ENCODE measurements at places on chromosomes 1 and 21.

DNA sequence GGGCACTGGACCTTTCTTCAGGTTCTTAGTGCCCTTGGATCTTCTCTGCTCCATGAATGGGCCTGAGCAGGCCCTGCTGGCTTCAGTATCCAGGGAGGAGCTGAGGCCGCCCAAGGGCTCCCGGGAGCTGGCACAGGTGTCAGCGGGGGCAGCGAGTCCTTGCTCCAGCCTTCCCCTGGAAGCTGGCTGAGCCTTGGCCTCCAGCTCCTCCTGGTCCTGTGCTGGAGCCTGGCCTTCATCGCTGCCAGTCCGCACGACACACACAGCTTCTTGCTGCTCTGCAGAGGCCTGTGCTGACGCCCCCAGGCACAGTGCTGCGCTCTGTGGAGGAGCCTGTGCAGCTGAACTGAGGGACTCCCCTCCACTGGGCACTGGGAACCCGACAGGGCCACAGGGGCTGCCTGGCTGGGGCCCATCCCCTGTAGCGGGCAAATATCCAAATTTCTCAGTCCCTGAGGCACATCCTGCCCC is 1.7 kb downstream of the SPOCD1 start:
- DNase-seq = no peak

DNA sequence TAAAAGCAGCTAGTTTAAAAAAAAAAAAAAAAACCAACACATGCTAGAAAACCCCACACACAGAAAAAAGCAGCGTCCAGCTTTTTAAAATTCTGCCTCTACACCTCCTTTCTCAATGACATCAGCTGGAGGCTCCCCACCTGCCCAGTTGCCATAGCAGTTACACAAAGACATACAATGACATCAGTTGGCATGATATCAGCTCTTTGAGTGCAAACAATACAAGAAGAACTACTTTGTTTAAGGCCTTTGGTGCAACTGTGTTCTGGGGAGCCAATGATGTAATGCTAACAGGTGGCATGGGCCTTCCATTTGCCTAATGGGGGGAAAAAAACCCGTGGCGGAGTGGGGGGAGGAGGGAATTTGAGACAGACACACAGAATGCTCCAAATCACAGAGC is 32.9 kb downstream of the DUSP10 start:
- DNase-seq = peak; percentile 97

DNA sequence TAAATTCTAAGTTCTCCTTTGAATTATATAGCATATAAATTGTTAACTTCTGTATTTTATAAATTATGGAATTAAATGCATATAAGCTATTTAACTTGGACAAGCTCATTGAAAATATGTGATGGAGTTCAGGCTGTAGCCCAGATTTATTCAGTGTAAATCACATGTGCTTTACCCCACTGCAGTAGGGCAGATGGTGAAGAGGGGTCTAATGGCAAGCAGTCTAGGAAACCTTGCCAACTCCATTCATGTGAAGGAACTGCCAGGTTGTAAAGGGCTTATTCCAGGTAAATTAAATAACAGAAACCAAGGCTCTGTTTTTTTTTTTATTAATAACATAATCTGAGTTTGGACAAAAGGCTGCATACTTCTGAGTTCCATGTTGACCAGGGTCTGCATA is 243.2 kb downstream of the NCAM2 start:
- DNase-seq = no peak

DNA sequence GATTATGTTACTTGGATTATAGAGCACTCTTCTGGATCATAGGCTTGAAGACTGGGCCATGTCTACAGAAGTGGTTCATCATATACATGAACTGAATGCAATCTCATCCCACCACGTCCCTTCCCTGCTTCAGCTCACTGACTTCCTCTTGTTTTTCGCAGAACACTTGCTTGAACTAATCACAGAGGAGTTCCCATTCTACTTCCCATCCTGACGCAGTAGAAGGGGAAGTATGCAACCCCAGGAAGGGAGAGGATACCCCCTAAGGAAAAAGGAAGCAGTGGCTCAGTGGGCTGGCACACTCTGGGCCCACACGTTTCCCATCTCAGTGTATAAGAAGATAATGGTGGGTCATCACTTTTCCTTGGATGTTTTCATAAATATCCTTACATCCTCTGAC is 36.2 kb downstream of the CASQ2 start:
- no peak for DNase-seq

DNA sequence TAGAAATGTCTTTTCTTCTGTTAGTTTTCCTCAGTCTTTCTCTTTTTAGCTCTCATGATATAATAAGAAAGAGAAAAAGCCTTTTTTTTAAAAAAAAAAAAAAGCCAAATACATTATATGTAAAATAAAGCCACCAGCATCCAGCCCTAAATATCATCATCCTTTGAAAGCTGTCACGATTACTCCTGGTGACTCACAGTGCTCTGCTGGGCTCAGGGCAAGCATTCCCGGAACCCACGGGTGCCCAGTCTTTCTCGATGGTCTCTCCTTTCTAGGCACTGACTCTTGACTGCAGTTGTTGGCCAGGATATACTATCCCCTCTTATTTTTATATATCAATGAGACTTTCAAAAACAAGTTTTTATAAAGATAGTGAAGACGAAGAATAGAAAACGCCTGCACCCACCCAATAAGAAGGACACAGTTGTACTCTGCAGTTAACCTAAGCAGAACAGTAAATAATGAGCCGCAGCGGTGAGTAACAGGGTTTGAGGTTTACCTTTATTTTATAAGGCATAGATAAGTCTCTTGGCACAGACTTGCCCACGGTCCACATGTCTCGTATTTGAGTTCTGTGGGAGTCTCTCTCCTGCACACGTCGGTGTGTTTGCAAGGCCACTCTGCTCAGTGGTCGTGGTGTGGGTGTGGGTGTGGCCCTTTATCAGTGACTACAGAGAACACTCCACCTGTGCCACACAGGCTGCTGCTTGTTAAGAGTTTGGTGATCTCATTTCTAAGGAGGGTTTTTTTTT is 15.7 kb upstream of the MX2 start:
- no peak for DNase-seq

DNA sequence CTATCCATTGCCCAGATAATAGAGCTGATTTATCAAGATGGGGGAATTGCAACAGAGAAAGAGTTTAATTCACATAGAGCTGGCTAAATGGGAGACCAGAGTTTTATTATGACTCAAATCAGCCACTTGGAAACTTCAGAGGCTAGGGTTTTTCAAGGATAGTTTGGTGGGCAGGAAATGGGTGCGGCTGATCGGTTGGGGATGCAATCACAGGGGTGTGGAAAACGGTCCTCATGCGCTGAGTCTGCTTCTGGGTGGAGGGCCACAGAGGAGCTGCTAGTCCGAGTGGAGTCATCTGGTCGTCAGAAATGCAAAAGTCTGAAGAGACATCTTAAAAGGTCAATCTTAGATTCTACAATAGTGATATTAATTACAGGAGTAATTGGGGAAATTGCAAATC is 32.0 kb upstream of the FAM89A start:
- no peak for DNase-seq

- DNase-seq = no peak
Measured at GRCh38 chr1:165897326-165898303, 70.2 kb downstream of the UCK2 start.

DNA sequence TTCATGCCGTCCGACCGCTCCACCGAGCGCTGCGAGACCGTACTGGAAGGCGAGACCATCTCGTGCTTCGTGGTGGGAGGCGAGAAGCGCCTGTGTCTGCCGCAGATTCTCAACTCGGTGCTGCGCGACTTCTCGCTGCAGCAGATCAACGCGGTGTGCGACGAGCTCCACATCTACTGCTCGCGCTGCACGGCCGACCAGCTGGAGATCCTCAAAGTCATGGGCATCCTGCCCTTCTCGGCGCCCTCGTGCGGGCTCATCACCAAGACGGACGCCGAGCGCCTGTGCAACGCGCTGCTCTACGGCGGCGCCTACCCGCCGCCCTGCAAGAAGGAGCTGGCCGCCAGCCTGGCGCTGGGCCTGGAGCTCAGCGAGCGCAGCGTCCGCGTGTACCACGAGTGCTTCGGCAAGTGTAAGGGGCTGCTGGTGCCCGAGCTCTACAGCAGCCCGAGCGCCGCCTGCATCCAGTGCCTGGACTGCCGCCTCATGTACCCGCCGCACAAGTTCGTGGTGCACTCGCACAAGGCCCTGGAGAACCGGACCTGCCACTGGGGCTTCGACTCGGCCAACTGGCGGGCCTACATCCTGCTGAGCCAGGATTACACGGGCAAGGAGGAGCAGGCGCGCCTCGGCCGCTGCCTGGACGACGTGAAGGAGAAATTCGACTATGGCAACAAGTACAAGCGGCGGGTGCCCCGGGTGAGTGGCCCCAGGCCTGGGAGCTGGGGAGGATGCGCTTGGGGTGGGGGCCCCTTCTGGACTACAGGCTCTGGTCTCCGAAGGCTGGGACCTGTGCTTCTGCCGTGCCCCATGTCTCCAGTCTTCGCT is 1.1 kb downstream of the SKI start:
- DNase-seq = peak; percentile 68

- peak; percentile 65 for DNase-seq
Measured at GRCh38 chr1:229661022-229661877, 35.2 kb downstream of the URB2 start.

- DNase-seq = no peak
Measured at GRCh38 chr1:21192871-21193270, 16.2 kb upstream of the EIF4G3 start.

DNA sequence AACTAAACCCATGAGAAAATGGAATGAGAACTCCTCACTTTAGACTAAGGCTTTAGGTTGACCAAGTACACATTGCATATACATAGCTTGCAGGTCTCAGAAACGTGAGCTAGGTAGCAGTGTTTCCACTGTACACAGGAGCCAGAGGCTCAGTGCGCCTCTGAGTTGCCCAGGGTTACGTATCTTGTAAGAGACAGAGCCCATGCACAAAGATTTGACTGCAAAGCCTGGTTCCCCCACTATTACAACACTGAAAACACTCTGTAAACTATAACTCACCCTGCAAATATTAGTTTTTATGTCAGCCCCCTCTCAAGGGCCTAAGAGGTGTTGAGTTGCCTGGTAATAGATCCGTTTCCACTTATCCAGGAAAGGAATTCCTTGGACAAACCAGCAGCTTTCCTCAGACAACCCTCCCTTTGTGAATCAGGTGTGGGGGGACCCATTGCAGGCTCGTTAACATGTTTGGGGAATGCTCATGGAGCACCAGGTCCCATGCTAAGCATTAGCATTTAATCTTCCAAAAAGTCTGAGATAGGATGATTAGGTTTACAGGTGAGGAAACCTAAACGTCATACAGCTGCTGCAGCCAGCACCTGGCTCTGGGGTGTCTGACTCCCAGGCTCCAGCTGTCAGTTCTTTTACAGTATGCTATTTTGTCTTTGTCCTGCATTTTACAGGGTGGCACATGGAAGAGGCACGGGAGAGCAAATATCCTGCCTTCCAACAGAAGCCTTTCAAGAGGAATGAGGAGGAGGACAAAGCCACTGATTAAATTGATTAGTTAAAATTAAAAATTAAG is 25.7 kb downstream of the TENT5C start:
- peak; percentile 29 for DNase-seq

All from NCI-H345 (cell line).